ENCODE measurements at places on chromosomes 12 and 14. TPM values are rescaled to one million over a fixed set of nuclear protein-coding genes. Genes with fewer than 3 reads are reported as not detected.

The CIROP gene
- total RNA-seq = not detected

GRCh38 chr14:75370416-75371205 is 57.2 kb upstream of the JDP2 start:
- no peak for DNase-seq

The C12orf54 gene
- total RNA-seq = not detected

The ESPL1 gene
- total RNA-seq = 29.0 TPM

- DNase-seq = no peak
These were observed 16.7 kb upstream of the E2F7 start for GRCh38 chr12:77082021-77082420.

The RNU4-1 gene
- under 0.01 TPM for total RNA-seq
